ENCODE measurements at places on chromosomes 4 and X. TPM values are rescaled to one million over a fixed set of nuclear protein-coding genes. Genes with fewer than 3 reads are reported as not detected.

ATOH1 gene
- not detected for total RNA-seq

NKX3-2 gene
- total RNA-seq, result 0.24 TPM

RPS6KA6 gene
- 0.79 TPM for total RNA-seq

PASD1 gene
- total RNA-seq, result not detected

ARMCX5 gene
- 9.0 TPM for total RNA-seq

XAGE5 gene
- total RNA-seq, result not detected

CXCL5 gene
- total RNA-seq, result not detected

SULT1E1 gene
- not detected for total RNA-seq
